Glomerular endothelial cell (primary cell): ENCODE measurements at places on chromosomes 1 and 21.

DNA sequence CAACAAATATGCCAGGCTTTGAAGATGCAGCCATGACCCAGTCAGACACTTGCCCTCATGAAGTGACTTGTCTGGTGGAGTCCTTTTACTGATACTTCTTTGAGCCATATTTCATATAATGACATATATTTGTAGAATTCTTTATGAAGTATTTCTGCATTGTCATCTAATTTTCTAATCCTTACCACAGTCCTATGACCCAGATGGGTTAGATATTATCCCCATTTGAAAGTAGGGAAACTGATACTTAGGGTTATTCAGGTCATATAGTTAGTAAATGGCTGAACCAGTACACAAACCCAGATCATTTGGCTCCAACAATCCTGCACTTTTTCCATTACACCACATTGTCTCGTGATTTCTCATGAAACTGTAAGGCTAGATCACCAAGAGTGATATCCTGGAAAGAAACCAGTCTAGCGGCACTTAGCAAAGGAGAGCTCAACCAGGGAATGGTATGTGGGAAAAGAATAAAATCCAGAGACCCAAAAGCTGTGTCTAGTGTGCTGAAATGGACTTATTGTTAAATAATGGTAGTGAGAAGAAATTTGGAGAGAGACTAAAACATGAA is 49.6 kb downstream of the ZFYVE9 start:
- no peak for DNase-seq

DNA sequence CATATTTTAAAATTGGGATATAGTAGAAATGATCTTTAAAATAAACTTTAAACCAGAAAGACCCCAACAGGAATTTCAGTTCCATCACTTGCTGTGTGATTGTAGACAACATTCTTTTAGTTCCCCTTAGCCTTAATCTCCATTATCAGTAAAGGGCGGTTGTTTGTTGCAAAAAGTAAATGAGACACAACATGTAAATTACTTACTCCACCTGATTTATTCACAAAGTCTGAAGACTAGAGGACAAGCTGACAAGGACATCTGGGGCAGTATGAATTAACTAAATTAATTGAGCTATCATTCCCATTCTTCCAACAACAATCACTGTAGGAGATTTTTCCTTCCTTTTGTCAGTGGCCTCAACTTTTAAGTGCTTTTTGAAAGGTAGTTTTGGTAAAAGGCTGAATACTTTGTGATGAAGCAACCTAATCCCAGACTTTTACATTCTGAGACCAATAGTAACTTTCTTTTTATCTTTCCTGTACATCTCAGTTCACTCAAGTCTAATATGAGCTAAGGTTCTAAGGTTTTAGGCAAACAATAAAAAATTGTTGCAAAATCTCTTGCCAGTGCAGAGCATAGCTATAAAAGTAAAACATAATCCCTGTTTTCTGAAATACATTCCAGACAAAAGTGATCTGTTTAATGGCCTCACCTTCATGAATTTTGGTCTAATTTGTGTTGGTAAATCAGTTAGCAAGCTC is 6.2 kb downstream of the SLC19A2 start:
- no peak for DNase-seq

GRCh38 chr1:17736625-17737024 is 18.5 kb upstream of the ACTL8 start:
- no peak for DNase-seq

DNA sequence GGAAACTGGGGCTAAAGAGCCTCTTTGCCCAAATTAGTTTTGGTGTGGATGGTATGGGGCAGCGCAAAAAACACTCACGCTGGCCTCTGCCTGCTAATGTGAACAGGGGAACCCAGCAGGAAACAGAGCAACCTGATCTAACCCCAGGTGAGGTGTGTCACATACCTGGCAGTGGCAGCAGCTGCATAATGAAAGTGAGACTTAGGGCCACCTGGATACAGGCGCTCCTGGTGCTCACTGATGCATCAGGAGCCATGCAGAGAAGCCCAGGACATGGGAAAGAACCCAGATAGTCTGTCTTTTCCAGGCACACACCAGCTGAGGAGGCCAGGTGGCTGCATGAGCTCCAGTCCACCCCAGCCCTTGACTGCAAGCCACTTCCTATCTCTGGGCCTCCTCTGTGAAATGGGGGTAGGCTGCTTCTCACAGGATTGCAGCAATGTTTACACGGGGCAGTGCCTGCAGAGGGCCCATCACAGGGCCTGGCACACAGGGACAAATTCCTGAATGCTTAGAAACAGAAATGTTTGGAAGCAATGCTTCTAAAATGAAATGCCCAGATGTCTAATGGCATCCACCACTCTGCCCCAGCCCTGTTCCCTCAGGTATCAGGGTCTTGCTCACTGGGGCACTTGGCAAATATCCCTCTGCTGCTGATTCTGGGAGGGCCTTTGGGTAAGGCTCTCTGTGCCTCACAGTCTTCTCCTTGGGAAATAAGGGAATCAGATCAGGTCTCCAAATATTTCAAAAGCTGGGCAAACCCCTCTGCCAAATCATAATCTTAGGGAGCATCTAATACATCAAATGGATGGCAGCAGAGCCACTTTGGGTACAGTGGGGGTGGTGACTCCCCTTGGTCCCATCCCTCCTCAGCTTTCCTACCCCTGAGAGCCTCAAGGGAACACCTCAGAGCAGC is 19.9 kb downstream of the DHCR24 start:
- no peak for DNase-seq

GRCh38 chr1:111907321-111907720 is 82.1 kb downstream of the KCND3 start:
- no peak for DNase-seq

- no peak for DNase-seq
Measured at GRCh38 chr1:237864338-237865244, 26.1 kb downstream of the ZP4 start.

DNA sequence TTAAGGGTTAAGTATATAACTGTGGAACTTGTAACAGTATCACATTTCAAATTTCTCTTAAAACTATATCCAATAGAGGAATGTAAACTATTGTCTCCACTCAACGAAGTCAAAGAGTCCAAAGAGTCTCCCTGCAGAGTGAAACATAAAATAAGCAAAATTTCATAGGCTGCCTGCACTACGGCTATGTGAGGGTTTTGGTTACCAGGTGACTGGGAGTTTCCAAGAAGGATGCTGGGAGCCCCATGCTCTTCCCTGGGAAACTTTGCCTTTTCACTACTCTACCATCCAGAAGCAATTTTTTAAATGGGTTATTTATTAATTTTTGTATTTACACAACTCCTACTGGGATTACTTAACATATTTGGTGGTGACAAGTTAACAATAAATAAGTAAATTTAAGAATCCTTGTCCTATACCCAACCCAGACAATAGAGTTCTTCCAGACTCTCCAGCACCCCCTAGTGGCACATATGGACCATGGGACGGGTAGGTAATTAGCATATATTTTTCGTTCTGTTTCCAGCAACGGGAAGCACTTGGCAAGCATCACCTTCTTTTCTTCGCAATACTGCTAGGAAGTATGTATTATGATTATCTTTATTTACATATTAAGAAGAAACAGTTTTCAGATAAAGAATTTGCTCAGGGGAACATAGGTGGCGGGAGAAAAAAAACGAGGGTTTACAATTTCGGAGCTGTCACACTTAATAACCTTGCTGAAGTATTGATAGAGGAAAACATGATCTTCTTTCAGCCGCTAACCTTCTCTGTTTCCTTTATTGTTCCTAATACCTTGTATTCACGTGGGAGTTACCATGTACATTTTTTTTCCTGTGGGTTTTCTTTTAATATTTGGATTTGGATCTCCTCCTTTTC is 3.5 kb downstream of the FMO2 start:
- DNase-seq: peak; percentile 16

DNA sequence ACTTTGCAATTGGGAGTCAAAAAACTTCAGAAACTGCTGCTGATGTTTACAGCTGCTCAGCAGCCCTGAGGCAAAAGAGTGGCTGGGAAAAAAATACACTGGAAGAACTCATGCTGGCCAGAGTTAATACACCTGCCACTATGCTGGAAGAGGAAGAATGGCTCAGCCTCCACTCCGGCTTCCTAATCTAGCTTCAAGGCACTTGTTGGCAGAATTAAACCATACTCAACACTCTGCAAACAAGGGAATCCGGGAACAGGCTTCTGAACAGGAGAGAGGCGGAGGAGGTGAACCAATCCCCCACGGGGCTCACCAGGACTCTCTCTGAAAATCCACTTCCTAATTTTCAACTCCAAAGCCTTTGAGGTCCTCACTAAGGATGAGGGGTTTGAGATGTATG is 120.1 kb downstream of the CCDC185 start:
- no peak for DNase-seq

DNA sequence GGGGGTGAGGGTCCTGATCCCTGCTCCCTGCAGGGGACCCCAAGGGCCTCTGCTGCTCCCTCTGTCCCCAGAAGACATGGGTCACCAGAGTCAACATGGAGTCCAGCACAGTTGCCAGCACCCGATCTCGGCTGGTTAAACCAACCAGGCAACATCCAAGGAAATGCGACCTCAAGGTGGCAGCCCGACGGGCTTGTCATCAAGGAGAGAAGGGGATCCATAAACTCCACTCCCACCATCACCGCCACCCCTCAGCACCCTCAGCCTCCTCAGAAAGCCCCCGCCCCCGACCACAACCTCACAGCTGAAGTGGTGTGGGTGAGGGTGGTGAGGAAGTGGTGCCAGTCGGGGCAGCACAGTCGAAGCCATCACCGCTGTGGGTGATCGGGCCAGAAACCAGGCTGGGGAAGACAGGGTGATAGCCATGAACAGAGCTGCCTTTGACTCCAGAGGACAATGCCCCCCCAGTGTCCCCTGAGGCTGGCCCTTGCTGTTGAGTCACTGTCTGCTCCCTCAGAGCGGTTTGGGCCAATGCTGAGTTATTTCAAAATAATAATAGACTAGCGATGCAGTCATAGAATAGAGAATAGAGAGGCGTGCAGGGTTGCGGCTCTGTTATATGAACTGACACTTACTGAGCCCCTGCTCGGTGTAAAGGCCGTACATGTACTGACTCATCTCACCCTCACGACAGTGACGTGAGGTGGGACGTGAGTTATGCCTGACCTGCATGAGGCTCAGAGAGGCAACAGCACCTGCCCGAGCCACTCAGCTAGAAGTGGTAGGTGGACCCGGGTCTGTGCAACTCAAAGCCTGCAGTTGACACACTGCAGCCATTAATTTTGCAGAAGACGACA is 88.7 kb upstream of the IFFO2 start:
- no peak for DNase-seq

DNA sequence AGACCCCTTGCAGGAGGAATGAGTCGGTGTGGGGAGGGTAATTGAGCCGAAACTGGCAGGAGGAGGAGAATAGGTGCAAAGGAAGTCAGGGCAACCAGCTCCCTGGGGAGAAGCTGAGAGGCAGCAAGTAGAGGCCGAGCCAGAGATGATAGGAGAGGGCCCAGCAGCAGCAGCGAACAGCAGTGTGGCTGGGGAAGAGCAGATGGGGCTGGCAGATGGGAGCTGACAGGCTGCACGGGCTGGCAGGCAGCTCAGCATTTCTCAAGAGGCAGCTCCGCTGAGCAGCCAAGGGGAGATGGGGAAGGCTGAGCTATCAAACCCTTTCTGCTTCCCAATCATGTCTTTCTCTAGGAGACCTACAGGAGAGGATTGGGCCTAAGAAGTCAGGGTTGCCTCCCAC is 158.2 kb downstream of the TRIM33 start:
- no peak for DNase-seq

GRCh38 chr1:179761296-179761695 is 18.2 kb downstream of the FAM163A start:
- no peak for DNase-seq

DNA sequence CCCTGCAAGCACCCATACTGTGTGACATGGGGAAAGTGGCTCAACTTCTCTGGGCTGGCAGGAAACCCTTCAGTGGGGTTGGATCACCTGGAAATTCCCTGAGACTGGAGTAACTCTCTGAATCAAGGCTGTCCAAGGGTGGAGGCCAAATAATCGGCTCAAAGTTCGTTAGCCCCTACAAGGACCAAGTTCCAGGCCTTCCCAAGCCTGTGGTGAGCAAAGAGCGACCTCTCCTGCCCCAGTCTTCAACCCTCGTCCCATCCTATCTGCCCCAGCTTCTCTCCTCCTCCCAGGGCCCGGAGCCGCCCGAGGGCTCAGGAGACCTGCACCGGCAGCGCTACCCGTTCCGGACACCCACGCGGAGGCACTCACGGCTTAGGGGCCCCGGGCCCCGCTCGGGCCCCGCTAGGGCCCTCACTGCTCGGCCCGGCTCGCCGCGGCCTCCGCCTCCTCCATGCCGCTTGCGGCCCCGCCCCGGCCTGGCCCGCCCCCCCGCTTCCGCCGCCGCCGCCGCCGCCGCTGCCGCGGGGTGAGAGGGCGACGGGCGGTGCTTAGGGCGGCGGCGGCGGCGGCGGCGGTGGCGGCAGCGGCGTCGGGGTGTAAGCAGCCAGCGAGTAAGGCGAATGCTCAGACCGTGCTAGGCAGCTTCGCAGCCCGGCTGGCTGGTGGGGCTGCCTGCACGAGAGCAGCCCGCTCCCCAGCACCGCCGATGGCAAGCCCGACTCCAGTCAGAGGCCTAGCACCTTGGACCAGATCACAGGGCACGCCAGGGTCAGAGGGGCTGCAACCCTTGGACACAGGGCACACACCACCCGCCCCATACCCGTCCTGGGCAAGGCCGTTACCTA is at the start of gene POMGNT1:
TSS of gene POMGNT1 (minus strand) at position 471 of the 848 bp plus-strand sequence. CDS start 613 bp downstream, outside the sequence.
- DNase-seq: no peak

DNA sequence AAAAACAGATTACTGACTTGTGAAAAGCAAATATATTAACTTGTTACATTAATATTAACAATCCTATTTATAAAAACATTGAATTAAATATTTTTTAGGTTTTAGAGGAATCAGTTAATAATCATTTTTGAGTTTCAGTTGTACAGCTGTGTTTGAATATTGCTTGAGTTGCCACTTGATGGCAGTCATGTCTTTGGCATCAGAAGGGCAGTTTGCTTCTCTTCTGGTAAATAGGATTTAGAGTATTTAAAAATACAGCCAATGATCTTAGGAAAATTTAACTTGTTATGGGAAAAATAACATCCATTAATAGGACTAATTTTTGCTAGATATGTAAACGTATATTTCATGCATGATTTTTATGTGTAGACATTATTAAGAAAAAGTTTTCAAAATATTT is 234.1 kb downstream of the NCAM2 start:
- DNase-seq: peak; percentile 9

GRCh38 chr1:224495866-224496265 is 61.3 kb upstream of the WDR26 start:
- no peak for DNase-seq

DNA sequence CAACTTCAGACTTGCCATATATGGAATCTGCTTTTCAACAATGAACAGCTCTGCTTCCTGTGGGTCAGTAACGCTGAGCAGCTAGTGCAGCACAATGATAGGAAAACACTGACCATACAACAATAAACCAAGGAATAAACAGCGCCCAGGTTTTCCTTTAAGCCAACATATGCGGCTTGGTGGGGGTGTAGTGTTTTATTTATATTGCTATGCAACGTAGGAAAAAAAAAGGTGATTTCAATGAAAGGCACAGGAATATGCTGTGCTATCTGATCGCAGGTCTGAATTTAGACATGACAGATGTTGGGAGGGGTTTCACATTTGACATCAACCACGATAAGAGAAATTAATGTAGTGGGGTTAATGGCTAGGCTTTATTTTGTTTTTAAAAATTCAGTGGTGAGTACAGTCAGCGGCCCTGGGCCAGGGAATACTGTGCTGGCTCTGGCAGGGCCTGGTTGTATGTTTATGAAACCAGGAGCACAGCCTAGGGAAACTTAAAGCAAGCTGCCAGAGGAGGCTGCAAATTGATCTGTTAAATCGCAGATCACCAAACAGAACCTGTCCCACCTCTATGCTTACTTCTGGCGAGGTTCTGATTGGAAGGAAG is 4.3 kb downstream of the TSPAN2 start:
- peak; percentile 70 for DNase-seq
